NCI-H1105 treated with DMSO at 0.1 percent for 48 hours (cell line): ENCODE measurements at places on chromosomes 12 and 14.

GRCh38 chr12:10031321-10031720, 839 bp downstream of the CLEC9A start:
- no peak for DNase-seq

GRCh38 chr14:68952531-68953195, 26.4 kb downstream of the ACTN1 start:
- no peak for DNase-seq

- peak; percentile 20 for DNase-seq
Observed at GRCh38 chr14:29463727-29464395, 463.8 kb downstream of the PRKD1 start.

DNA sequence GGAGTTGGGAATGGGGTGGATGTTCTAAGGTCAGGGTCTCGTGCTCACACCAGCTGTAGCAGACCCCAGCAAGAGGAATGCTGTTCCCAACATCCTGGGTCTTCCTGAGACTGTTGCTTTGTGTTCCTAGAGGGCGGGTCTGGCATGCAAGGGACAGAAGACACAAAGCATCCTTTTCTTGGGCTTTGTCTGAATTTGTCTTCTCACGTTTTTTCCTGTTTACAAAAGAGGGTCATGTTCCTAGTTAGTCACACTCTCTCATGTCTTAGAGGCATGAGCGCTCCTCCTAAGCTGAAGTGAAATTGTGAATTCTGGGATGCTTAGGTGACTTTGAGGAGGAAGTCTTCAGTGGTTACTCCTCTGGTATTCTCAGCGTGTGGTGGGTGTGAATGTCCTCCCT, 9.6 kb upstream of the TAMALIN start:
- no peak for DNase-seq

- peak; percentile 94 for DNase-seq
Observed at GRCh38 chr12:130633771-130634170, 82.3 kb downstream of the RIMBP2 start.

- no peak for DNase-seq
Observed at GRCh38 chr12:130281153-130281799, 56.4 kb upstream of the PIWIL1 start.

DNA sequence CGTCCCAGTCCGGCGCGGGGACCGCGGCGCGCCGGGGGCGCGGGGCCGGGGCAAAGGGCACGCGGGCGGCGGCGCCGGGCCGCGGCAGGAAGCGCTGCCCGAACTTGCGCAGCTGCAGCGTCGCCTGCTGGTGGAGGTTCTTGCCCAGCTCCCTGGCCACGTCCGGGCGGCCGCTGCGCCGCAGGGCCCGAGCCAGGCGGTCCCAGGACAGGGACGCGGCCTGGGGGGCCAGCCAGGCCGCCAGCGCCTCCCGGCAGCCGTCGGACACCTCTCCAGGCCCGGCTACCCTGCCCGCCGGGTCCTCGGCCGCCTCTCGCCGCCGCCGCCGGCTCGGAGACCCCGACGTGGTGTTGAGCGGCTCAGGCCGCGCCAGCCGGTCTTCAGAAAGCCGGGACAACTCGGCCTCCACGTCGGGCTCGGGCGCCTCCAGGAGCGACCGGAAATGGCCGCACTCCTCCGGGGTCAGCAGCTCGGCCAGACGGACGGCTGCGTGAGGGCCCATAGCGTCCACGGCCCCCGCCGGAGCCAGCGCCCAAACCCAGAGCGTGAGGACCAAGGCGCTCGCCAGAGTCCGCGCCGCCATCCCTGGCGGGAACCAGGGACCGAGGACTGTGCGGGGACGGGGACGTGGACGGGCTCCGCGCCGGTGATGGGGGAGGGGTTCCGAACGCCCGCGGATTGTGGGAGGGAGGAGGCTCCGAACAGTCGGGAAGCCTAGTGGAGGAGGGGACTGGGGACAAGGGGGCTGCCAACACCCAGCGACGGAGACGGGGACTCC, 34.0 kb downstream of the FIGNL2 start:
- DNase-seq = peak; percentile 32
